ENCODE measurements at places on chromosomes 7 and 10. TPM values are rescaled to one million over a fixed set of nuclear protein-coding genes. Genes with fewer than 3 reads are reported as not detected.

Gene ZNF488
- total RNA-seq = not detected

Gene FAM170B
- total RNA-seq = not detected

GRCh38 chr7:67344481-67345193 is 348.0 kb downstream of the TYW1 start:
- DNase-seq = no peak

- DNase-seq = no peak
Measured at GRCh38 chr7:16960337-16960965, 78.7 kb upstream of the AGR3 start.

GRCh38 chr7:88001744-88002530 is 67.9 kb downstream of the ADAM22 start:
- no peak for DNase-seq

DNA sequence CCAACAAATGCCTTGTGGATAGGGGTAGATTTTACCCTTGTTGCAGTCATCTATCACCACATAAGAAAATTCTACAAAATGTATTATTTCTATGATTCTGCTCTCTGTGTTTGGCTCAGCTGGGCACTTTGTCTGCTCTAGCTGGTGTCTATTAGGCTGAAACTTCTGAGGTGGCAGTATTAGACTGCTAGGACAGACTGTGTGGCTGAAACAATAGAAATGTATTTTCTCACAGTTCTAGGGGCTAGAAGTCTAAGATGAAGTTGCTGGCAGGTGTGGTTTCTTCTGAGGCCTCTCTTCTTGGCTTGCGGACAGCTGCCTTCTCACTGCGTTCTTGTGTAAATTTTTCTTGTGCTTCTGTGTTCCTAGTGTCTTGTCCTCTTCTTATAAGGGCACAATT is 1139.6 kb upstream of the LRRTM3 start:
- no peak for DNase-seq

- no peak for DNase-seq
Measured at GRCh38 chr7:47739891-47740290, 158.0 kb upstream of the TNS3 start.

DNA sequence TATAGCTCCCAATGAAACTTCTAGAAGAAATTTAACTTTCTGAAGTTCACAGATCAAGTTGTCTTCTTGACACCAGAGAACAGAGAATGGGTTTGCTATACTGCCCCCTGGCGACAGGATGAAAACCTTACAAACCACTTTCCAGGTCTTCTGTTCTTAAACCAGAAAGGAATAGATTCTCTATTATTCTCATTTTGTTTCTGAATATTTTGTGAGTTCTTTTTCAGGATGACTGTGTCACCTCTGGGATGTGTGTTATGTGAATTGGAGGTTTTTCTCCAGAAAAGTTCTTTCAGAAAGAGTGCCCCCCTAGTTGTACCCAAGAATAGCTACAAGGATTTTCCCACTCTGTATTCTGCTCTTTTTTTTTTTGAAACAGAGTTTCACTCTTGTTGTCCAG is 6.3 kb downstream of the IFT22 start:
- DNase-seq = peak; percentile 45

Measured in activated T-cell treated with anti-CD3 and anti-CD28 coated beads, Interleukin-2, amount 50 U/mL, for 4 hours (primary cell).